ENCODE measurements at places on chromosomes 11 and 22. TPM values are rescaled to one million over a fixed set of nuclear protein-coding genes. Genes with fewer than 3 reads are reported as not detected.

HMOX1 gene
- total RNA-seq, result 17.6 TPM

CDC42EP2 gene
- 19.2 TPM for total RNA-seq

HORMAD2 gene
- not detected for total RNA-seq

FAM111A gene
- 48.1 TPM for total RNA-seq

BEST1 gene
- 8.1 TPM for total RNA-seq

CSNK1E gene
- total RNA-seq, result 59.7 TPM

F2 gene
- total RNA-seq, result not detected

OR52H1 gene
- total RNA-seq, result not detected

MS4A4E gene
- total RNA-seq, result 7.5 TPM

BTG4 gene
- not detected for total RNA-seq

FXYD2 gene
- total RNA-seq, result 4.0 TPM

SCGB1D2 gene
- total RNA-seq, result not detected

Measured in subcutaneous adipose tissue (tissue), 4 donors.